ENCODE measurements at places on chromosomes 16 and 17.
A peak's percentile ranks its signal among the peaks of the same experiment; 100 is the strongest.

DNA sequence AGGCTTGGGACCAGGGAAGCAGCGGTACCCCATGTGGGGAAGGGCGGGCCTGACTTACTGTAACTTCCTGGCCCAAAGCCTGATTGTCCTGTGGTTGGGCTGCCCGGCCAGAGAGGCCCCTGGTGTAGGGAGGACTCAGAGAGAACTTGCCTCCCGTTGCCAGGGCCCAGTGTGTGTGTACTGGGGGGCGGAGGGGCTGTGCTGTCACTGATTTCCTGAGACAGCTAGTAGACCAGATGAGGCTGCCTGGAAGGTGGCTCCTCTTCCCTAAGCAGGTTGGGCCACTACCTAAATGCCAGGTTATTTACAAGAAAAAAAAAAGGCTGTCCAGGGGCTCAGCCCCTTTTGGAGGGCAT lies 16.7 kb downstream of the SOCS3 start:
- DNase-seq: no peak

DNA sequence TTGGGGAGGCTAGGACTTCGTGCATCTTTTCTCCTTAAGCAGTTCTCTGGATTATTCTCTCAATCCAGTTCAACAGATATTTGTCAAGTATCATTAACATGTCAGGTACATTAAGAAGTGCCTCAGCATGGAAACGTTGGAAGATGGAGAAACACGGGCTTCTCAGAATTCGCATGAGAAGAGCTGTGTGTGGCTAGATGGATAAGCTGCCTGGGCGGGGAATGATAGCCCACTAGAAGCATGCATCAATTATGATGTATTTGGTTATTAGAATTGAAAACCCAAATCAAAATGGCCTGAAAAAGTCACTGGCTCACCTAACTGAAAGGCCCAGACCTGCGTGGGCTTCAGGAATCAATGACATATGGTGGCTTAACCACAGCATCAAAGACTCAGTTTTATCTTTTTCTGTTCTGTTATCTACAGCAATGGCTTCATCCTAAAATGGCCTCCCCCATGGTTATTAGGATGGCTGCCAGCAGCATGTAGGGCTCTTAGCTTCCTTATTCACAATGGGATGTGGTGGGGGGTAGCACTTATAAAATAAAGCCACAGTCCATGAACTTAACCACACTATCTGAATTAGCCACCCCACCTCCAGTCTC lies 43.9 kb downstream of the MMD start:
- DNase-seq: peak; percentile 6

GRCh38 chr17:77036136-77036840 lies 104.5 kb upstream of the SEC14L1 start:
- DNase-seq: no peak

- no peak for DNase-seq
These were observed 179.3 kb upstream of the CIBAR2 start for GRCh38 chr16:85291302-85292148.

DNA sequence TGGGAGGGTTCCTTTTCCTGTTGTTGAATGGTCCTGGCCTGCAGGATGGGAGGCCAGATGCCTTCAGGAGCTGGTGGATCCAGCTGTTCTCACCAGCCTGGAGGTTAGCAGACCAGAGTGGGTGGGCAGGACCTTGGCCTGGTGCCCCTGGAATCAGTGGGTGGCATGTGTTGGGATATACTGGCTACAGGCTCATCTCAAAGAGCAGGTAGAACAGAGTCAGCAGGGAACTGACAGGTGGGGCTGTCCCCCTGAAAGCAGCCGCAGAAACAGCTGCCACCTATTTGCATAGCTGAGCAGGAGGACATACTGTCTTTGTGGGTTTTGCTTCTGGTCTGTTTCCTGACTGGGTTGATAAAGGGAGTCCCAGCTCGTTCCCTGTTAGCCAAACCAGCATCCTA lies 144.1 kb downstream of the RAB11FIP4 start:
- DNase-seq: no peak

- DNase-seq: no peak
These were observed 2.6 kb upstream of the PITPNC1 start for GRCh38 chr17:67374329-67375053.

- no peak for DNase-seq
These were observed 8.0 kb downstream of the PRSS41 start for GRCh38 chr16:2806286-2806685.

GRCh38 chr17:77212081-77212832 lies 71.5 kb downstream of the SEC14L1 start:
- DNase-seq: no peak

DNA sequence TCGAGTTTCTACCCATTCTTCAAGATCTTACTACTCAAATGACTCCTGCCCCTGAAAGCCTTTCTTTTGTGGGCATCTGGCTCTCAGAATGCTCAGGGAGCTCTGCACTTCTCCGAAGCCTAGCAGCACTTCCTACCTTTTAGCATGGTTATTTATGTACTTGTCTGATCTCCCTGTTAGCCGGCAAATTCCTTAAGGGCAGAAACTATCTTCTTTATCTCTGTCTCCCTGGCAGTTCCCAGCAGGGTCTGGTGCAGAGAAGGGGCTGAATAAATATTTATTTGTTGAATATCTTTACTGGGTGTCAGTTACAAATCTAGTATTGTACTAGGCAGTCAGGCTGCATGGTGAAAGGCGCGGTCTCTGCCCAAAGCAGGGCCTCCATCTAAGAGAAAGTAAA lies 30.7 kb downstream of the TMEM132E start:
- DNase-seq: no peak

GRCh38 chr17:72455562-72455961 lies 334.7 kb downstream of the SOX9 start:
- DNase-seq: no peak

DNA sequence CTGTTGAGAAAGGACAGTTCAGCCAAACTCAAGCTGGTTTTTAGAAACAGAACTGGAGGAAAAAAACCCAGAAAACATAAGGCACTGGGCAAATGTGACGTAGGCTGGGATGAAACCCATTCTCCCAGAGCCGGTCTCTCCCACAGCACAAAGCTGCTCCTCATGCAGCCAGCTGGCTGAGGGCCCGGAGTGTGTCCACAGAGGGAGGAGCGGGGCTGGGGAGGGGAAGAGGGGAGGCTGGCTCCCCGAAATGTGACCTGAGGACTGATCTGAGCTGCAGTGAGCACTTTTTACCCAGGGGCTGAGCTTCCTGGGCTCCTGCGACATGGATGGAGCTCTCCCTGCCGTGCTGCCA lies 20.8 kb downstream of the FOXF1 start:
- DNase-seq: no peak

DNA sequence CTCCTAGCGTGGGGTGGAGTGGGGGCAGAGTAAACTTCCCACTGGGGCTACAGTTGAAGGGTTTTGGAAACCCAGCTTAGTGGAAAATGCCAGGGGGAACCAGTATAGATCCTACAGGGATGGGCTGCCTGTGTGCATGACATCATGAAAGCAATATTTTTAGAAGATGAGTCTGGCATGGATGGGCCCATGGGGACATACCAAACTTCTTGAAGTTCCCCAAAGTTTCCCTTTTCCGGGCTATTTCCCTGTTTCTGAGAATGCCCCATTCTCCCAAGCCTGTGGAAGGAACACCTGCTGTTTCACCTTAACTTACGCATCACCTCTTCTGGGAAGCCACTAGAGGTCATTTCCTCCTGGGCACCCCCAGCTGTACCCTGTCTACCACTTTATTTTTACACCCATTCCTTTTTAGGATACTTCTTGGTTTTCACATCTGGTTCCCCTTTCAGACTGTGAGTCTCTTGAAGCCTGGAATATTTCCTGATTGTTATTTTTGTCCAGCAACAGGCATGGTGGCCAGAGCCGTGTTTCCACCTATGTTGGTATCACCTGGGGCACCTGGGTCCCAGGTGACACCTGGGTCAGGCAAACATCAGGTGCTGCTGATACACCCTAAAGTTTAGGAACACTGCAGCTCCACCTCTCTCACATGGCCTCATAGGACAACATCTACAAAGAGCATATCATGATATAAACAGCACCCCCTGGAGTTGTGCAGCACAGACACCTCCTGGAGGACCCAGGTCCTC lies 9.8 kb downstream of the SOCS3 start:
- no peak for DNase-seq

DNA sequence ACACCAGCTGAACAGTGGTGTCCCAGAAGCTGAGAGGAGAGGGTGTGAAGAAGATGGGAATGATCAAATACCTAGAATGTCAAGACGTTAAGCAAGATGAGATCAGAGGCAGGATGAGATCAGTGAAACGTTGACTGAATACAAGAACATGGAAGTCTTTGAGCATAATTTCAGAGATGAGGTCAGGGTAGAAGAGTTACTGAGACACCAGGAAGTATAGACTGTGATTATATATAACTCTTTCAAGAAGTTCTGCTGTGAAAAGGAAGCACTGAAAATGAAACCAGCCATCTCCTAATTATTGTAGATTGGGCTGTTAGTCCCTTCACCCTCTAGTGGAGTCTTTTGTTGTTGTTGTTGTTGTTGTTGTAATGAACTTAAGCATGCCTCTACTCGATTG lies 9.1 kb downstream of the SHCBP1 start:
- DNase-seq: no peak

GRCh38 chr17:37546302-37546701 lies 56.6 kb downstream of the DUSP14 start:
- DNase-seq: no peak

DNA sequence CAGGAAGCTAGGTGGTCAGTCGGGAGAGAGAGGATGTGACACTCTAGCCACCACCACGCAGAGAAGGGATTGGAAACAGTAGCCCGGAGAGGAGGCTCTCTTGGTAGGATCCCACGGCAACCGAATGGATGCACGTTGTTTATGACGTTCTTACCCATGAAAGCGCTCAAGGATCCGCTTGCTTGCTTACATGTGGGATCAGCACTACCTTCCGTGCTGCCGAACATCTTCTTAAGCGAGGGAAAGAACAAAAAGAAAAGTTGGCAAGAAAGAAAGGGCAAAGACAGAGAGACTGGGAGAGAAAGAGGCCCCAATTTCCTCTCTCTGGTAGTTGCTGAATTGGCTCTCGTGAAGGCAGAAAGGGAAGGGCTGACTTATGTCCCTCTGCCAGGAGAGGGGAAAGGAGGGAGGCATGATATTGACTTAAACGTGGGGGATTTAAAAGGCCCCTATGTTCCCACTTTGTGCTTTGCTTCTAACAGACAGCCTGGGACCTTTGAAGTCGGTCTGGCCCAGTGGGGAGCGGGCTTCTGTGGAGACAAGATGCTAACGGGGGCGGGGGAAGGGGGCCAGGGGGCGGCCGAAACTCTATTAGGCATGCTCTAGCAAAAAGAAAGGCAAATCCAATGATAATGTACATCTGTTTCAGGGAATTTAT lies 35.4 kb downstream of the SNX20 start:
- no peak for DNase-seq

GRCh38 chr17:79914813-79915740 lies 75.8 kb upstream of the CBX4 start:
- DNase-seq: no peak

DNA sequence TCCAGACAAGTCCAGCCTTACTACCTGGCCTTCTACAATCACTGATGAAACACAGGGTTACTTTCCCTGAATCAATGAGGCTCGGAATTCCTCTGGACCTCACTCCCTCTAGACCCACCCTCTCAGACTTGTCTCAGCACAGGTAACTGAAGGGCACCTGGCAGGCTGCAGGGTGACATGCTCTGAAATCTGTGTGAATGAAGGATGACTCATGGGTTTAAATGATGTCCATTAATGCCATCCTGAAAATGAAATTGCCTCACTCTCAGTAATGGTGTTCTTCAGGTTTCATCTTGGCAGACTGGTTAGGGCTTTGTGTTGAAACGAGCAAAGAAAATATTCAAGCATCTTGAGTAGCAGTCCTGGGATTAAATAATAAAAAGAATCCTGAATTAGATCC lies 134.4 kb downstream of the MAF start:
- DNase-seq: no peak

GRCh38 chr16:31094088-31094423 lies 541 bp downstream of the VKORC1 start:
- no peak for DNase-seq

DNA sequence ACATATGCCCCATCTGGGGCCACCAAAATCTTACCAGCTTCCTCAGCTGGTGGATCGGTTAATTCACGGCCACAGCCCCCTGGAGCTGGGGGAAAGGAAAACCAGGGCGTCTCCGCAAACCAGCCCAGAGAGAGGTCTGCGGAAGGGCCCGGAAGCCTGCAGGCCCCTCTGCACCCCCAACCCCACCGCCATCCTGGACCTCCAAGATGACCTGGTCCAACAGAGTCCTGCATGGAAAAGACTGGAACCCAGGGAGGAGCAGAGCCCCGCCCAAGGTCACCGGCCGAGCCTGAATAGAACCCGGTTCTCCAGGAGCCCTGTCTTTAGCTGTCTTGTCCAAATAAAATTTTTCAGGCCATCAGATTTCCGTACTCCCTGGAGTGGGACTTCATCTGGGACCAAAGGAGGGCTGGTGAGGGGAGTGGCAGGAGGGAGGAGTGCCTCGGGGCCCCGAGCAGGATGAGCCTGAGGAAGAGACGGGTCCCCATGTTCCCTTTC lies 37.4 kb upstream of the NDRG4 start:
- DNase-seq: peak; percentile 52

GRCh38 chr16:11004973-11005610 lies 60.7 kb downstream of the CLEC16A start:
- DNase-seq: no peak

- DNase-seq: no peak
These were observed 125.1 kb downstream of the NPIPB5 start for GRCh38 chr16:22635801-22636200.

DNA sequence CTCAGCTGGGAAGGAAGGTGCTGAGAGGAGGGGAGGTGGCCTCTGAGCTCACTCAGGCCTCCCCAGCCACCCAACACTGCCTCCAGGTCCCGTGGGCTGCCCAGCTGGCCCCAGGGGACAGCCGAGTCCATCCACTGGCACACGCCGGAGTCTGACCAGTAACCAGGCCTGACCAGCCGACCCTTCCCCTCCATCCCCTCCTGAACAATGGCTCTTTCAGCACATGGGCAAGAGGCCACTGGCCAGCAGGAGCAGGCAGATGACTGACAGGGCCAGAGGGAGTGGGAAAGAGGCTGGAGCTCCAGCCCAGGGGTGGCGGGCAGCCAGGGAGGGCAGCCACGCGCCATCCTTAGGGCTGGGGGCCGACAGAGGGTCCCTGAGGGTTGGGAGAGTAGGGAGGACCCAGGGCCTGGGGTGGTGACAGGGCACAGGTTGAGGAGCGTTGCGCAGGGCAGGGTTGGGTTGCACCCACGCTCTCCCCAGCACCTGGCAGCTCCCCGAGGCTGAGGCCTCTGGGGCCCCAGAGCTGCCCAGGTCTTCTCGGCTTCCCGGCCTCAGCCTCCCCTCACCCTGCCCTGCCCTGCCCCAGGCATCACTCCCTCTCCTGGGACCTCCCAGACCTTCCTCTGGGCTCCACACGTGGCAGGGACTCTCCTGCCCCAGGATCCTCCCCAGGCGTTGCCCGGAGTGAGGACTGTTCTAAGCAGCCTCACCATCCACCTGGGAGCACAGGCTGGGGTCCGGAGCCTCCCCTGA lies 20.2 kb upstream of the SLC38A10 start:
- DNase-seq: no peak

All from H1 (cell line).